T-helper 2 cell (primary cell): ENCODE measurements at places on chromosomes 2 and 18.

DNA sequence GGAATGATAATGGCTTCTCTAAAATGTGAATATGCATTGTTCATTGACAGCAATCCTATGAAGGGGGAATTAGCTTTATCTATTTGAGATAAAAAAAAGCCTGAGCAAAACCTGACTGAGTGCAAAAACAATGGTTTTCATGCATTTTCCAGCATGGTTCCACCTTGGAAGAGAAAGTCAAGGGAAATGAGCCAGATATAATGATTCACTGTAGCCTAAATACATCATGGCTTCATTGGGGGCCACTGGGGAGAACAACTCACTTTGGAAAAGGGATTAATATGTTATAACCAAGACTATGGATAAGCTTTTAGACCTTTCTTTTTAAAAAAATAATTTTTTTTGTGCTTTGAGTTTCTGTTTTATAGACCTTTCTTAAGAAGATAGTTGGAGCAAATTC lies 679.7 kb downstream of the NYAP2 start:
- no peak for DNase-seq

GRCh38 chr2:46816846-46817726 lies 98.5 kb downstream of the MCFD2 start:
- DNase-seq = no peak

DNA sequence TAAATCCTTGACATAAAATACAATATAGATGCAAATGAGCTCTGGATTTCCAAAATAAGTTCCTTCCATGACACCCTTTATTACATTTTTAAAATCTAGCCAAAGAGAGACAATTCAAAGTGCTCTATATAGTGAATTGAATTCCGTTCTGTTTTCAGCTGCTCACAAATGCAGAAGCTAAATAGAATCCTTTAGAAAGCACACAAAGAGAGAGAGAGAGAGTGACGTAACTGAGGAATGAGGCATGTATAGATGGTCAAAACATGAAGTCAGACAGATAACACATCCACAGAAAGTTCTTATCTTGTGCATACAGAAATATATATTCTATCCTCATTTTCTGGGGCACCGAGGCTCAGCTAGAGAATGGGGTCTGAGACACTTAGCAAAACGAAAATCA lies 344.7 kb upstream of the NETO1 start:
- DNase-seq = no peak

- no peak for DNase-seq
These were observed 131.0 kb downstream of the TMEM182 start for GRCh38 chr2:102892698-102893310.

- no peak for DNase-seq
These were observed 156.7 kb upstream of the HAAO start for GRCh38 chr2:42949125-42949524.

DNA sequence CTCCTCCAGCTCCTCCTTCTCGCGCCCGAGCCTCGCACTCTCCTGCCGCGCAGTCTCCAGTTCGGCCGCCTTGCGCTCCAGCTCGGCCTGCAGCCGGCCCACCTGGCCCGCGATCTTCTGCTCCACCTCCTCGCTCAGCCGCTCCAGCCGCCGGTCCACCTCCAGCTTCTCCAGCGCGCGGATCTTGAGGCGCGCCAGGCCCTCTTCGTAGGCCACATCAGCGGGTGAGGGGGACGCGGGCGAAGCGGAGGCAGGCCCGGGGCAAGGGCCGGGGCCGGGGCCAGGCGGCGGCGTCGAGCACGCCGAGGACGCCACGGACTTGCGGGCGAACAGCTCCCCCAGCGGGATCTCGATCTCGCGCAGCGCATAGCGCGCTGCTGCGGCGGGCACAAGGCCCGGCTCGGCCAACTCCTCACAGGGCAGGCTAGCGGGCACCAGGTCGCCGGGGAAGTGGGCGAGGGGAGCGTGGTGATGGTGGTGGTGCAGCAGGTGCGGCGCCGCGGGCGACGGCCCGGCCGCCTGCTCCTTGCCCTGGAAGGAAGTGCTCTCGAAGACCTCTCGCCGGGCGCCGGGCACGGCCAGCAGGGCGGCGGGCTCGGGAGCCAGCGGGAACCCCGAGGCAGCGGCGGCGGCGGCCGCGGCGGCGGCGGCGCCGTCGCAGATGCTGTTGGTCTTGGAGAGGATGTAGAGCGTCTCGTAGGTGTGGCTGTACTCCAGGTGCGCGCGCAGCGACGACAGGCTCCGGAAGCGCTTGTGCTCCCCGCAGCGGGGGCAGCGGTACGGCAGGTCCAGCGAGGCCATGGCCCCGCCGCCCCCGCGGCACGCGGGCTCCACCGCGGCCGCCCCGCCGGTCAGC lies 15.2 kb downstream of the FBXO41 start:
- peak; percentile 61 for DNase-seq

DNA sequence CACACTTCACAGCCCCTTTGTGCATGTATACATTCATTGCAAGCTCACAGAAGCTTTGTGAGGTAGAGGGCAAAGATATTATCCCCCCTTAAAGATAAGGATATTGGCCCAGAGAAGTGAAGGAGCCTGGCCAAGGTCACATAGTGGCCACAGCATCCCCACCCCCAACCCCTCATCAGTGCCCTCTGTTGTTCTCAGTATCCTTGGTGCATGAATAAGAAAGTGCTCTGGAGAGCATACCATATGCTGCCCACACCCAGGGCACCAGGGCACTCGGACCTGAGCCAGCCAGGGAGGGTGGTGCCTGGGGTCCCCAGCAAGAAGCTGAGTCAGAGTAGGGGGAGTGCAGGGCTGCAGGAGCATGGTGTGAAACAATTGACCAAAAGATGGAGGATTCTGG lies 3.3 kb downstream of the DYSF start:
- no peak for DNase-seq

- no peak for DNase-seq
These were observed 288.2 kb upstream of the SPHKAP start for GRCh38 chr2:228469721-228470120.

DNA sequence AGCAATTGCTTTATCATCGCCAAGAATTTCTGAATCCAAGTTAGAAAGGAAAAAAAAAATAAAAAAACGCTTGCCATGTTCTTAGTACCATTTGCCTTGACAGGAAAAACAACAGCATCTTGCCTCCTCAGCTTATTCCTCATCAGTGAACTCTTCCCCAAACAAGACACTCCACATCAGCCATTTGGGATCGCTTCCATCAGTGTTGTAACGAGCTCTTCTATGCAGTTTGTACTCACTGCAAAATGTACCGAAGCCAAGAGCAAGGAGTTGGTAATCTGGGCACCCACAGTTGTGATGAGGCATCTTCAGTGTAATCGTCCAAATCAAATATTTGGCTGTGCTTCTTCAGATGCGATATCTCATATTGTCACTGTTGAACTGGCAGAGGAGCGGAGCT lies 503.7 kb downstream of the TMEM182 start:
- DNase-seq = no peak

- peak; percentile 19 for DNase-seq
These were observed 61.2 kb upstream of the CUL3 start for GRCh38 chr2:224646242-224646846.

DNA sequence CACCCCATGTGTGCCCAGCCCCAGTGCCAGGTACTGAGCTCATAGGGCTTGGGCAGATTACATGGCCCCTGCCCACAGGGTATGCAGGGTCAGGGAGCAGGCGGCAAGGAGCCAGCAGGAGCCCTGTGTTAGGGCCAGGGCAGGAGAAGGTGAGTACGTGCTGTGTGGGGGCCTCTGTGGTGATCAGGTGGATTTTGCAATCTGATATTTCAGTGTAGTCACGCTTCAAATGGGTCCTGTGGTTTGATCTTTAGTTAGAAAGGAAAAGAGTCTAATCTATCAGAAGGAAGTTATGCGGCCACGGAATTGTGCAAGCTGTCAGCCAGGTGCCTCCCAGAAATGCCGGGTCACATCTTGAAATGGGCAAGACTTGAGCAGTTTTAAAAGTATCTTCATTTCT lies 13.9 kb downstream of the UBE2F start:
- no peak for DNase-seq

- peak; percentile 41 for DNase-seq
These were observed 806 bp downstream of the ZNF407 start for GRCh38 chr18:74598350-74599001.

- no peak for DNase-seq
These were observed 136.2 kb downstream of the SP100 start for GRCh38 chr2:230552181-230552580.

DNA sequence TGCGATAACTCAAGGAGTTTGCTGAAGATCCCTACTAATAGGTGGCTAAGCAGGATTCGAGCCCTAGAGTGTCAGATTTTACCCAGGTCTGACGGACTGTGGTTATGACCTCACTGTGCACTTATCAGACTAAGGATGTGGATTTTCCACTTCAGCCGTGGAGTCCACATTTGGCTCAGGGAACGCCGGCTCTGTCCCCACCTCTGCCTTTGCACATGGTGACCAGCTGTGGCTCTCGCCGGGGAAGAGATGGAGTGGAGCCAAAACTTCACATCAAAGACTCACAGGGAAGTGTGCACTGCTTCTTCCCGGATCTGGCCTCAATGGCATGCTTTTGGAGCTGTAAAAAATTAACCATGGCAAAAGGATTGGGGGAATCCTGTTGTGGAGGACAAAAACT lies 249.3 kb upstream of the APCDD1 start:
- DNase-seq = no peak

- DNase-seq = no peak
These were observed 815.2 kb downstream of the DCDC2C start for GRCh38 chr2:4518596-4518995.

- DNase-seq = peak; percentile 41
These were observed 19.8 kb downstream of the ABHD3 start for GRCh38 chr18:21684731-21685130.

- no peak for DNase-seq
These were observed 124.4 kb downstream of the INHBB start for GRCh38 chr2:120470041-120470965.

DNA sequence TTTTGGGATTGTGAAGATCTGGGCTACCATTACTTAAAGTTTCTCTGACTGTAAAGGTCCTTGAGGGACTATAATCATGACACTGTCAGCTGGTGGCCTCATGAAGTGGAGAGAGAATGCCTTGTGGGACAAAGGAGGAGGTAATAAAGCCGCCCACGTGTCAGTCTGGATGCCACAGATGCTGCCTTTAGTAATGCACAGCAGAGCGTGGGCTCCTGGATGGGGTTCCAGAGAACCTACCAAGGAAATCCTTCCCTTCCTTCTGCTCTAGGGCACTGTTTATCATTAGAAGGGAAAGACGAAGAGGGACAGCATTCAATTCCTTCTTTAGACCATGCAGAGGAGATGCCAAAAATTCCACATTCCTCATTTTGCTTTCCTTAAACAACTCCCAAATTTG lies 63.5 kb downstream of the COL5A2 start:
- no peak for DNase-seq
